ENCODE measurements at places on chromosomes 6 and 20. TPM values are rescaled to one million over a fixed set of nuclear protein-coding genes. Genes with fewer than 3 reads are reported as not detected.

- H3K4me1 ChIP-seq = no peaks in the 10 kb centered on the region
- H3K4me3 ChIP-seq = no peak overlapping the region
- H3K27ac ChIP-seq = no peak overlapping the region
Measured at GRCh38 chr20:49619113-49620048, 51.4 kb upstream of the PTGIS start.

DNA sequence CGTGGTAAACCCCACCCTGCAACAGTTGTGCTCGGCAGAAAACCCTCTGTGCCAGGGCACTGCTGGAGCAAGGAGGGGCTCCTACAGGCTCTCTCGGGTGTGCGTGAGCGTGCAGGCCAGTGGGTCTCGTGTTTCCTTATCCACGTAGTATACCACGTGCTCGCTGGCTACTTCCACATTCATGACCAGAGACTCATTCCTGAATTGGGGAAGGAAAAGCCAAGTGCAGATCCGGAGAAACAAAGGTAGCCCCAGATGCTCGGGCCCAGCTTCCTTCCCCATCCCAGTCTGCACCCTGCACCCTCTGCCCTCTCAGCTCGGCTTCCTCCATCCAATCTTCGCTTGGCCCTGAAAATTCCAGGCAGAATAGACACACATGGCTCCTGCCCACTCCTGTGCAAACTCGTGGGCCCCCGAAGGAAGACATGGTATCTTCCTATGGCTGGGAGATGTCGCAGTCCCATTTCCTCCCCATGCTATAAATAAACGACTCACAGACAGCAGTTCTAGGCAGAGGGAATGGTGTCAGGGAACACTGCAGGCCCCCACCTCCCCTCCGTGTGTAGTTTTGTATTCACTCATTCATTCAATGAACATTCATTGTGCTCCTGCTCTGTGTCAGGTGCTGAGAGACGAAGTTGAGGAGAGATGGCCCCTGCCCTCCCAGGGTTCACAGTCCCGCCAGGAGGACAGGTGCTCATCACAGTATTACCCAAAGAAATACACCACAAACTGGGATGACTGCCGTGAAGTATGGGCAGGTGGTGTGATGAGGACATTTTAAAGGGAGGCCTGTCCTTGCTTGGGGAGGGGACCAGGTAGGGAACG, 29.6 kb downstream of the NPEPL1 start:
- H3K4me1 ChIP-seq = no peaks in the 10 kb centered on the region
- no peak overlapping the region for H3K27ac ChIP-seq
- peaks cover 37% of the 10 kb centered on the region for H3K27me3 ChIP-seq
- no peak overlapping the region for H3K4me3 ChIP-seq
- no peaks in the 10 kb centered on the region for H3K36me3 ChIP-seq

DNA sequence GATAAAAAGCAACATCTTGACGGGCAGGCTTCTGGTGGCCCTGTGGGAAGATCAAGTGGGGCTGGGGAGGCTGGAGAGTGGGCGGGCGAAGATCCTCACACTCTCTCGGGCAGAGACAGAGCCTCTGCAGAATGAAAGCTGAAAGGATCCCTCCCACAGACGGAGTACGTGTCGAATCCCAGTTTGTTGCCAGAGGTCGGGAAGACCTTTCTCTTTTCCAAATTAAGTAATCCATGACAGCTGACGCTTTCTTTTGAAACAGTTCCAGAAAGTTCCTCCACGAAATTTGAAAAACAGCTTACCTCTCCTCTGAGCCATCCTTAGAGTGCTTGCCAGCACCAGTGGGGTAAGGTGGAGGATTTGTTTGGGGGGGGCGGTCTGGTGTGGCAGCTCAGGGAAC, 155.6 kb upstream of the SMLR1 start:
- H3K36me3 ChIP-seq = no peaks in the 10 kb centered on the region
- peaks cover 2% of the 10 kb centered on the region for H3K4me1 ChIP-seq
- H3K27me3 ChIP-seq = no peaks in the 10 kb centered on the region
- H3K27ac ChIP-seq = no peak overlapping the region
- H3K4me3 ChIP-seq = no peak overlapping the region

LHFPL5 gene
- not detected for total RNA-seq

RIPPLY2 gene
- not detected for total RNA-seq

GRCh38 chr6:79079561-79080041, 1.5 kb upstream of the PHIP start:
- peak; percentile 8 for DNase-seq
- H3K36me3 ChIP-seq = no peaks in the 10 kb centered on the region
- H3K27me3 ChIP-seq = no peaks in the 10 kb centered on the region
- no peak overlapping the region for H3K4me3 ChIP-seq

GRCh38 chr6:48048451-48049146, 62.4 kb downstream of the PTCHD4 start:
- no peak for DNase-seq
- H3K27ac ChIP-seq = no peak overlapping the region
- H3K4me1 ChIP-seq = no peaks in the 10 kb centered on the region
- no peak overlapping the region for H3K4me3 ChIP-seq
- H3K36me3 ChIP-seq = no peaks in the 10 kb centered on the region

STMND1 gene
- total RNA-seq = not detected

DNA sequence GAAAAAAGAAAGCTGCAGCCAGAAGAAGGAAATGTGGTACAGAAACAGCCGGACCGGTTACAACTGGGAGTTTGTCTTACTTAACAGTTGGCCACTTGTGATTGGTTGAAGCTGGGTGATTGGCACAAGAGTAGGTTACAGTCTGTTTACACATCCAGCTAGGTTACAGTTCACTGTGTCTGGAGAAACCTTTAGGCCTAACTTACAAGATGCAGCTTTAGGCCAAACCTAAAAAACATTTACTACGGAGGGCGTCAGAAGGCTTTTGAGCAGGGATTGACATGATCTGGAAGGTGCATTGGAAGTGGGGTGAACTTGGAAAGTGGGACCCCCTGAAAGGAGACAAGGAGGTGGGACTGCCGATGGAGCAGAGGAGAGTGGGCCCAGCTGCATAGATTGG, 122.3 kb downstream of the BANF2 start:
- no peak overlapping the region for H3K27ac ChIP-seq
- H3K4me1 ChIP-seq = peaks cover 13% of the 10 kb centered on the region
- no peaks in the 10 kb centered on the region for H3K36me3 ChIP-seq
- H3K27me3 ChIP-seq = no peaks in the 10 kb centered on the region
- no peak overlapping the region for H3K4me3 ChIP-seq

- peaks cover 17% of the 10 kb centered on the region for H3K4me1 ChIP-seq
- peak overlapping the region; percentile 43 for H3K27ac ChIP-seq
- no peak overlapping the region for H3K4me3 ChIP-seq
Measured at GRCh38 chr6:17413313-17413750, 19.9 kb downstream of the CAP2 start.

C2 gene
- 0.18 TPM for total RNA-seq

GRCh38 chr6:1311400-1312202, at the start of gene FOXQ1:
Gene FOXQ1 (plus strand): TSS chr6:1312098. CDS start chr6:1312705, 607 bp downstream.
- H3K4me1 ChIP-seq = no peaks in the 10 kb centered on the region
- peaks cover 71% of the 10 kb centered on the region for H3K27me3 ChIP-seq
- H3K27ac ChIP-seq = no peak within 1 kb of the TSS
- no peaks in the 10 kb centered on the region for H3K36me3 ChIP-seq
- peak within 1 kb of the TSS; percentile 37 for H3K4me3 ChIP-seq

ABHD16B gene
- not detected for total RNA-seq

- no peaks in the 10 kb centered on the region for H3K27me3 ChIP-seq
- H3K27ac ChIP-seq = no peak overlapping the region
- peaks cover 46% of the 10 kb centered on the region for H3K36me3 ChIP-seq
- no peak overlapping the region for H3K4me3 ChIP-seq
- DNase-seq = no peak
Measured at GRCh38 chr20:50133041-50133440, 20.1 kb upstream of the UBE2V1 start.
